NCI-H2029 (cell line): ENCODE measurements at places on chromosomes 2 and 18.

GRCh38 chr18:39319141-39319540 is 1753.5 kb upstream of the CELF4 start:
- DNase-seq: no peak

GRCh38 chr2:71693286-71694270 is 240.2 kb downstream of the DYSF start:
- DNase-seq: no peak

- DNase-seq: no peak
Observed at GRCh38 chr2:188324067-188324466, 32.4 kb downstream of the GULP1 start.

- DNase-seq: peak; percentile 3
Observed at GRCh38 chr2:199364153-199364552, 93.6 kb downstream of the SATB2 start.

DNA sequence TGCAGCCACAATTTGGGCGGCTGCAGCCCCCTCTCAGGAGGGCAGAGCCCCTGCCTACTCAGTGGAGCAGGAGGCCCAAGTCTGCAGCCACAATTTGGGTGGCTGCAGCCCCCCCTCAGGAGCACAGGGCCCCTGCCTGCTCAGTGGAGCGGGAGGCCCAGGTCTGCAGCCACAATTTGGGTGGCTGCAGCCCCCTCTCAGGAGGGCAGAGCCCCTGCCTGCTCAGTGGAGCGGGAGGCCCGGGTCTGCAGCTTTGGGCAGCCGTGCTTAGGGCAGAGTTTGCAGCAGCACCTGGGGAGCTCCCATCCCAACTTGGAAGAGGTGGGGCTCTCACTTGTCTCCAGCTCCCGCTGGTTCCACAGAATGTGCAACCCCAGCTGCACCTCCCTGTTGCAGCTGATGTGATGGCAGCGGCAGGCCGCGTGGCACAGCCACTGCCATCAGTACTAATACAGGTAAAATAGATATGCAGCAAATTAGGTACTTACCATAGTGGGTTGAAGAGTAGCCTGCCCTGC is 99.4 kb downstream of the TWIST2 start:
- DNase-seq: no peak

DNA sequence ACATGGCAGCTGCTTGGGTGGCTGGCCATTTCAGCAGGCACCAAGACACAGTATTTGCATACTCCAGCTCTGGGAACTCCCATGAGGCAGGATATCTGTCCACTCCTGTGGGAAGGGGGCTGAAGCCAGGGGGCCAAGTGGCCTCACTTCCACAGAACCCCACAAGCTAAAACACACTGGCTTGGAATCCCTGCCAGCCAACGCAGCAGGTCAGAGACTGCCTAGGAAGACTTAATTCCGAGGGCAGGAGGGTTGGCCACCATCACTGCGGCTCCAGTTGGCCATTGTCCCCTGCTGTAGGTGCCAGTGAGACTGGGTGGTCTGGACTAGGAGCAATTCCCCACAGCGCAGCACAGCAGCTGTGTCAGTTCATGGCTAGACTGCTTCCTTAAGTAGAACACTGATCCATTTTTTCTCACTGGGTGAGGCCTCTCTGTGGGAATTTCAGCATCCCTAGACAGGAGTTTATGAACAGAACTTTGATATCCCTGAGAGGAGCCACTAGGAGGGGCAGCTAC is 52.0 kb downstream of the SPAG16 start:
- no peak for DNase-seq

- no peak for DNase-seq
Observed at GRCh38 chr2:217794133-217794986, 208.4 kb downstream of the TNS1 start.

GRCh38 chr2:147595200-147595599 is 249.6 kb upstream of the ACVR2A start:
- no peak for DNase-seq

GRCh38 chr2:215410932-215411285 is 25.0 kb downstream of the FN1 start:
- DNase-seq: no peak

- peak; percentile 21 for DNase-seq
Observed at GRCh38 chr2:55049043-55049820, 1.0 kb downstream of the RTN4 start.

DNA sequence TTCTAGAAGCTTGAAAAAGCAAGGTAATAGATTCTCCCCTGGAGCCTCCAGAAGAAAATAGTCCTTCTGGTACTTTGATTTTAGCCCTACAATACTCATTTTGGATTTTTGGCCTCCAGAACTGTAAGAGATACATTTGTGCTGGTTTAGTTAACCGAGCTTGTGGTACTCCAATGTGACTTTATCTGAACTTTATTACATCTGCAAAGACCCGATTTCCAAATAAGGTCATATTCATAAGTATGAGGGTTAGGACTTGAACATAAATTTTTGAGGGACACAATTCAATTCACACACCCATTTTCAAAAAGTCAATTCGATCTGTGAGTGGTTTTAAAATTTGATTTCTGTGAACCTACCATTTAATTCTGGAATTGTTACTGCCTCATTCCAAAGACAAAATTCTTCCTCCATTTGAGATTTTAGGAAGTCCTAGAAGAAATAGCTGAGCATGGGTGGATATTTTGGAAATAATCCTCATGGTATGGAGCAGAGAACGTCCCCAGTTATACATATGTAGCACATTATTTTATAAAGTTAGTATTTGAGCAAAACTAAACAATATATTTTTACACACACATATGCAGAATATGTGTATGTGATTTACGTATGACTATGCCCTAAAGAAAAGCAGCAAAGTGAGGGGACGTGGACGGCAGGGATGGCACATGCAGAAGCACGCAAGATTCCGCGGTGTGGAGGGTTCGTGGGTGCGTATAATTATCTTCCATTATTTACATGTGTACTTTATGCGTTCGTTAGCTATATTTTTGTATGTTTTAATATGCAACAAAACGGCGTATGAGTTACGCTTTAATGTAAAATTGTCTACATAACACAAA is 905 bp upstream of the NUP35 start:
- no peak for DNase-seq

- DNase-seq: no peak
Observed at GRCh38 chr2:107072150-107072940, 186.4 kb upstream of the ST6GAL2 start.

DNA sequence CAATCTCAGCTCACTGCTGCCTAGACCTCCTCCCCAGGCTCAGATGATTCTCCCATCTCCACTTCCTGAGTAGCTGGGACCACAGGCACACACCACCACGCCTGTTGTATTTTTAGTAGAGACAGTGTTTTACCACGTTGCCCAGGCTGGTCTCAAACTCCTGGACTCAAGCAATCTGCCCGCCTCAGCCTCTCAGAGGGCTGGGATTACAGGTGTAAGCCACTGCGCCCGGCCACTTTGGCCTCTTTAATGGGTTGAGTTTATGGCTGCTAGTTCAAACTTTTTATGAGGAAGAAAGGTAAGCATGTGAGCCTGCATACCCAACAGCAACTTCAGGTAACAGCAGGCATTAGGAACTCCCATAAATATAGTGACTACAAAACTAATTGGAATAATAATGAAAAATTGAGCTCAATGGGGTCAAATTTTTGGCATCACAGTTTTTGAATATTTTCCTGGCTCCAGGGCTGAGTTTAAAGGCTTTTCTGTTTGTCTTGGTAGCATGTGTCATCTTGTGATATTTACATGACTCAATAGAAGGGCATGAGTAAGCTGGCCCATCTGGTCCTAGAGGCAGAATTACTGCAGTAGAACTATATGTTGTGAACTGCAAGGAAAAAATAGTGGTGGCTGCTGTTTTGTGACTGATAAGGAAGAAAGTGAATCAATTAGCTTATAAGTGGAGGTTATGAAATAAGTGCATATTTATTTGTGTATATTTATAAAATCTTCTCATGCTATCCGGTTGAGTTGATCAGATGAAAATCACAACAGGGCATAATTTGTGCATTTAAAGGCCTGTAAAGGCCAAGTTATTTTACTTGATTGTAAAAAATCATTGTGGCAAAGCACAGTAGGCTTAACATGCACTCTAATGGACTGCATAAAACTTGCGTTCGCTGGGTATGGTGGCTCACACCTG is 24.8 kb downstream of the GALM start:
- DNase-seq: no peak

GRCh38 chr2:239379641-239380170 is 21.1 kb downstream of the HDAC4 start:
- no peak for DNase-seq

DNA sequence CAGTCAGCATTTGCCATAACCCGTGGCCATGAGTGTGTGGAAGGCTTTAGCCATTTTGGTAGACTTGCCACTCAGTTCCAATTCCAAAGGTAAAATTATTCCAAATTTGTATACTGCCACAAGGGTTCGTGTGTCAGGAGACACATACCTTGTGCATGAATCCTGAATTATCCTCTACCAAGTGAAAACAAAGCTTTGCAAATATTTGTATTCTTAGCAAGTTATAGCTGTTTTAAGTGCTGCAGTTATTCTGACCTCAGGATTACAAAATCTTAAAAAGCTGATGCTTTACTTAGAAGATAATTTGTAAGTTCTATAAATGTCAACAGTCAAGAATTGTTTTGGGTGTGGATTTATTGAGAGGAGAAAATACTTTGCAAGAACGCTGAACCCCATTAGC is 100.6 kb downstream of the ANTXR1 start:
- no peak for DNase-seq

DNA sequence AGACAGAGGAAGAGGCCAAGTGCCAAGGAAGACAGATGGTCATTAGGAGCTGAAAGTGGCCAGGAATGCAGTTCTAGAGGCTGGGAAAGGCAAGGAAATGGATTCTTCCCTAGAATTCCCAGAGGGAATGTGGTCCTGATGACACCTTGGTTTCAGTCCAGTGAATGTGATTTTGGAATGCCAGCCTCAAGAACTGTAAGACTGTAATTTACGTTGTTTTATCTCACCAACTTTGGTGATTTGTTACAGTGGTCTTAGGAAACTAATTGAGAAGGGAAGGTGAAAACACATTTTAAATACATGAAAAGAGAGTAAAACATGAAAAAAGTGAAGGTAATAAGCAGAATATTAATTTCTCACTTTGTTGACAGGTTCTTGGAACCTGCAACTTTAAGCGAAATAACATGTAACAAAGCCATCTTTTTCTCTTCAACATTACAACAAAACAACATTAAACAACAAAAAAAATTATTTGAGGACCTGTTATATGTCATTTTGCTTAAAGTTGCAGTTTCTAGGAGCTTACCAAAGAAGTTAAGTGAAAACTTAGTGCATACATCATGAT is 370.2 kb downstream of the METTL4 start:
- no peak for DNase-seq

DNA sequence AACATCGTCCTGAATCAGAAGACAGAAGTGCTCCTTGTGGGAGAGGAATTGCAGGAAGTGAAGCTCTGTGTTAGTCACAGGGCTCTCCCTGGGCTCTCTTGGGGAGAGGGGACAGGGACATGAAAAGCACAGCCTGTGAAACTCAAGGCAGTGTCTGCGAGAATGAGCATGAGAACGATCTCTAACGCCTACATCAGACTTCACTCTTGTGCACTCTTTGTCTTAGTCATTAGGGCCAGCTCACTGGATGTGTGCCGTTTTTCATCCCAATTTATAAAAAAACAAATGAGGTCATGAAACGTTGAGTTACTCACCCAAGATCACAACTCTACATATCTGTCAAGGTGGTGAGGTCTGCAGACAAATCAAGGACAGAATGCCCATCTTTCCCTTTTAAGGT is 27.0 kb upstream of the TWIST2 start:
- no peak for DNase-seq

DNA sequence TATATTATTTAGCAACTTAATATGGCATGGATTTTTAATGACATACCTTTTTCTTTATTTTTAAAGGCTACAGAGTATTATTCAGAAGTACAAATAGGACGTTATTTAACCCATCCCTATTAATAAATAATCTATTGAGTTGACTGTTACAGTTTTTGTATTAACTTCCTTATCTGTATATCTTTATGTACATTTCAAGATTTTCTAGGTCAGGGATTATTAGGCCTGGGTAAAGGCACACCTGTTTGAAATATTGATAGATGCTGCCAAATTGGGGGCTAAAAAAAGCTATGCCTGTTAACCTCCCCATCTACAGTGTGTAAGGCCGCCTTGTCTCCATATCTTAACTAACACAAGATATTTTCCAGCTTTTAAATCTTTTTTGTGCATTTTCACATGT is 6.6 kb downstream of the NPAS2 start:
- DNase-seq: no peak

DNA sequence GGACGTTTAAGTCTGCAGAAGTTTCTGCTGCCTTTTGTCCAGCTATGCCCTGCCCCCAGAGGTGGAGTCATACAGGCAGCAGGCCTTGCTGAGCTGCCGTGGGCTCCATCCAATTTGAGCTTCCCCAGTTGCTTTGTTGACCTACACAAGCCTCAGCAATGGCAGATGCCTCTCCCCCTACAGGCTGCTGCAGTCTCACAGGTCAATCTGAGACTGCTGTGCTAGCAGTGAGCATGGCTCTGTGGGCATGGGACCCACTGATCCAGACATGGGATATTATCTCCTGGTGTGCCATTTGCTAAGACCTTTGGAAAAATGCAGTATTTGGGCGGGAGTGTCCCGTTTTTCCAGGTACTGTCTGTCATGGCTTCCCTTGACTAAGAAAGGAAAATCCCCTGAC is 726.0 kb downstream of the ERBB4 start:
- DNase-seq: no peak

GRCh38 chr2:84495539-84496146 is 20.7 kb upstream of the DNAH6 start:
- peak; percentile 17 for DNase-seq

- DNase-seq: no peak
Observed at GRCh38 chr18:75125382-75126331, 83.3 kb downstream of the PTGR3 start.

GRCh38 chr2:167820488-167820887 is 426.9 kb downstream of the STK39 start:
- DNase-seq: no peak

DNA sequence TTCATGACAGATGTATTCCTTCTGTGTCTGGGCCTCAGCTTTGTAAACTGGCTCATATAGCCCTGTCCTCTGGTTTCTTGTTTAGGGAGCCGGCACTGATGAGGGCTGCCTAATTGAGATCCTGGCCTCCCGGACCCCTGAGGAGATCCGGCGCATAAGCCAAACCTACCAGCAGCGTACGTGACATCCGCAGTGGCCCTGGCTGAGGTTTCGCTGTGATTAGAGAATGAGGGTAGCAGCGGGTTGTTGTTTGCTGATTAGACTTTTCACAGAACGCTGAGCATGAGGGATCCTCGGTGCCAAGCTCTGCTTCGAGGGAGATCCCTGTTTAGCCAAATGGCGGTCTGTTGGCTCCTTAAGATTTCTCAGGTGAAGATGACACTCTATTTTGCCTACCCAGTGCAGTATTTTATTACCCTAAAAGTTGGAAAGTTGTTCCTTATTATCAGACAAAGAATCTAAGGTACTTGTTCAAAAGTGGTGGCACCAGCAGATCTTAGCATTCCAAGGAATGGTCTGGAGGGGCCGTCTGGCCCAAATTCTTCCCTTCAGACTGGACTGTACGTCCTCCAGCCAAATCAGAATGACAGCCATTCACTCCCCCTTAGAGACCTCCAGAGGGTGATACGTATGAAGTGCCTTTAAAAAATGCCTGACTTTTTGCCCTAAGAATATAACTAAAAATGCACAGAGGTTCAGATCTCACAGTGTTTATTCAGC is 21.5 kb upstream of the GMCL1 start:
- DNase-seq: no peak

GRCh38 chr2:223971-224760 is 39.7 kb downstream of the SH3YL1 start:
- DNase-seq: no peak

- no peak for DNase-seq
Observed at GRCh38 chr2:29753671-29754444, 167.5 kb downstream of the ALK start.
